ENCODE measurements at places on chromosomes 16 and 17.

- no peak for DNase-seq
These were observed 15.4 kb upstream of the ARHGAP17 start for GRCh38 chr16:25030420-25031131.

GRCh38 chr17:45722161-45722560 is 62.0 kb upstream of the CRHR1 start:
- DNase-seq: no peak

DNA sequence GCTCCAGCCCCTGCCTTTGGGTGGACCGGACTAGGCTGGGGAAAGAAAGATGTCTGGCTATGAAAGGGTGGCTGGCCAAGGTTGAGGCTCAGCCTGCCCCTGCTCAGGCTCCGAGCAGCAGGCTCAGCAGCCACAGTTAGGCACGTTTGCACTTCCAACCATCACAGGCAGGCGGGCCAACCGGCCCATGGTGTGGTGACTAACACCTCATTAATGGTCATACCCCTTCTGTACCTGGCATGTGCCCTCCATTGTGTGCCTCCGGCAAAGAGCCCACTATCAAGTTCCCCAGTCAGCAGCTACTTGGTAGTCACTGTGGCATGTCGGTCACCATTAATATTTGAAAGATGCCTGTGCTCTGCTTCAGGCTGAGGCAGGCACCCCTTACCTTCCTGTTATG is 6.7 kb downstream of the TBC1D24 start:
- DNase-seq: no peak

DNA sequence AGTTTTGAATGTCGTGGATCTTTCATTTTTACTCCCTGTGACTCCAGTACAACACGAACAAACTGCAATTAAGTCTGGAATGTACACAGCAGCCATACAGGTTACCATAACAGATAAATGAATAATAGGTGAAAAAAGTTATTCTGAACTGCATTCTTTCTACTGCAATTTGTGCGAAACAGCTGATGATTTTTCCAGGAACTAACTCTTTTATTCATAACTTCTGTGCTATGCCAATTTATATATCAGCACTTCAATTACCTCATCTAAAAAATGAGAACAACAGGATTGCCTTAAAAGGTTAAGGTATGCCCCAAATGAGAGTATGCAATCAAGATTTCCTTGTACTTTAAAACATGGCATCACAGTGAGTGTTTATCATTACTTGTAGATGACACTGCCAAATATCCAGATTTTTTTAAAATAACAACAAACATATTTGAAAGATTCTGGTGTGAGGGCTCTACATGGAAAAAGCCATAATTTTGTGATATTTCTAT is 238.9 kb downstream of the CDH8 start:
- DNase-seq: no peak
